ENCODE measurements at places on chromosomes 5 and 9.

DNA sequence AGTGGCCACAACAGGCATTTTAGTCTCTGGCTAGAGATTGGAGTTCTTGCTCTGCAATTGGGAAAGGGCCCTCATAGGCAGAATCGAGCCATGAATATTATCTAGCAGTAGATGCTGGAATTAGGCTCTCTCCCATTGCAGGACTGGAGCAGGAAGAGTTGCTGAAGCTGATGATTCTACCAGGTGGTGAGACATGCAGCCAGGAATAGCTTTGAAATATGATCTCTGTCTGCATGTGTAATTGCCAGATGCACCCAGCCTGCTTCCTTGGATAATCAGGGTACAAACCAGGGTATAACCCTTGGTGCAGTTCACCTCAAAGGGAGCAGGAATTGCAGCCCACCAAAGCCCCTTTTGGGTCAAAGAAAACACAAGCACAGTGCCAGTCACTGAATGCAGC, 211.4 kb upstream of the FTMT start:
- DNase-seq = no peak

DNA sequence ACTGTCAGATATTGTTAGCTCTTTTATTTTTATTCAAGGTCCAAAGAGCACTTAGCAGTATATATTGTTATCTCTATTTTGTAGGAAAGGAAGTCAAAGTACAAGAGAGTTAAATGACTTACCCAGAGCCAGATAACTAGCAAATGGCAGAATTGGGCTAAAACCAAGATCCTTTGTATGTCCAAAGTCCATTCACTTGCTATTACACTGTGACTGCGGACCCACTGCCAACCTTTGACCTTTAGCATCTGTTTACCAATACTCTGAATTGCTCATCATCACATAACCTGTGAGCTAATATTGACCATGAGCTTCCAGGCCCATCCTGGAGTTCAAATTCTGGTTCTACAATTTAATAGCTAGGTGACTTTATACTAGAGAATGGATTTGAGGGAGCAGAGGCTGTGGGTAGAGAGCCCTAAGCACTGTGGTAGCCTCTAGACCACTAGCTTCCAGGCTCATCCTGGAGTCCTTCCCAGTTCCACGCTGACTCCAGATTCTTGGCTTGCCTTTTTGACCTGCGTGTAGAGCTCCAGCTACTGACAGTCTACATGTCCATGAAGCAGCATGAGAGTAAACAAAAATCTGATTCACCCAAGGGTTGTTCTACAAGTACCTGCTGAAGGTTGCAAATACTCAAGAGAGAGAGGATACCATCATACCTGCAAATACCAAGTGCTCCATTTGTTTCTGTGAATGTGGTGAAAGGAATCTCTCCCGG, 424.0 kb downstream of the SH3GL2 start:
- DNase-seq = no peak

DNA sequence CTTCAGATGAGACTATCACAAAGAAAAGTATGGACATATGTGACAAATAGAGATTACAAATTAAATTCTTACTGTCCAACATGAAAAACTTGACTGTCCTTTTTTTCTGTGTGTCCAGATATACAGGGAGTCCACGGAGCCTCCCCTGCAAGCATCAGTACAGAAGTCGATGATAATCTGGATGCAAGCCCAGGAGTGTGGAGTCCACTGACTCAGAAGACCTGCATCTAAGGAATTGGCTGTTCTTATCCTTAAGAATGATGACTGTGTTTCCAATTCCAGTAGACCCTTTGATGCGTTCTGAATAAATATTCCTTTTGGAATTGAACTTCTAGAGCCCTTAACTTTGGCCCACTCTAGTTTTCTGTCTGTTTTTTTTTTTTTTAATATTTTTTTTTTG, 56.7 kb upstream of the TAF11L2 start:
- no peak for DNase-seq

DNA sequence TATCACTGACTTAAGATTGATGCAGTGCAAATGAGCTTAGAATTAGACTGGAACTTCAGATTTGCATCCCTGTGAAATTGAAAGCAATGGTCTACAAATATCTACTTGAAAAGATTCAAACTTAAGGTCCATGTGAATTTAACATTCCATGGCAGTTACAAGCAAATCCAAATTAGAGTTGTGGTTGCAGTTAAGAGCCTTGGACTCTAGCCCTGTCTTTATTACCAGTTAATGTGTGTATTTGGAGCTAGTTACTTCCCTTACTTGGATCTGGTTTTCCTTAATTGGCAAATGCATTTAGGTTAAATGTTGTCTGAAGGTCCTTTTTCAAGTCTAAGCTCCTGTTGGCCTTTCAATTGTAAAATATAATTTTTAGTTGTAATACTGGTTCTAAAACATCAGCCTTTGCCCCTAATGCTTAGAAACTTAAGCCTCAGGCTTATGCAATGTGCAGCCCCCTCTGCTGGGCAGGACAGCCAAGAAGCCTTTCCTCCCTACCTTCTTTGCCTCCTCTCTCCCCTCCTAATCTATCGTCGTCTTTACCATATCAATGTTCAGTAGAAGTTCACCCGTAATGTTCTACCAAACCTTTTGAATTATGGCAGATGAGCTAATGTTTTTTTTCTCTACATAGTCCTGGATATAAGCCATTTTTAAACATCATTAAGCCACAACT, 59.5 kb downstream of the ERMP1 start:
- no peak for DNase-seq

GRCh38 chr9:112744177-112744576, 6.4 kb upstream of the SNX30 start:
- no peak for DNase-seq

DNA sequence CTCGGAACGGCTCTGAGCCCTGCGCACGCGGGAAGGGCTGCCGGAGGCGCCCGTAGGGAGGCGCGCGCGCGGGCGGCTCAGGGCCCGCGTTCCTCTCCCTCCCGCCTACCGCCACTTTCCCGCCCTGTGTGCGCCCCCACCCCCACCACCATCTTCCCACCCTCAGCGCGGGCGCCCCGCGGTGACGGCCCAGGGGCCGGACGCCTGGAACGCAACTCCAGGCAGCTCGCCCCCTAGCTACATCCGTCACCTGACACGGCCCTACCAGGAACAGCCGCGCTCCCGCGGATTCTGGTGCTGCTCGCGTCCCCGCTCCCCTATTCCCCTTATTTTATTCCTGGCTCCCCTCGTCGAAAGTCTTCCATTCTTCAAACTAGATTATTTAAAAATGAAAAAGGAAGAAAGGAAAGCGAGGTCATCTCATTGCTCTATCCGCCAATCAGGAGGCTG, at the start of gene CDKN2B-AS1:
CDKN2B-AS1 (plus strand) TSS at position 236 of the 450 bp plus-strand sequence.
- DNase-seq = no peak

DNA sequence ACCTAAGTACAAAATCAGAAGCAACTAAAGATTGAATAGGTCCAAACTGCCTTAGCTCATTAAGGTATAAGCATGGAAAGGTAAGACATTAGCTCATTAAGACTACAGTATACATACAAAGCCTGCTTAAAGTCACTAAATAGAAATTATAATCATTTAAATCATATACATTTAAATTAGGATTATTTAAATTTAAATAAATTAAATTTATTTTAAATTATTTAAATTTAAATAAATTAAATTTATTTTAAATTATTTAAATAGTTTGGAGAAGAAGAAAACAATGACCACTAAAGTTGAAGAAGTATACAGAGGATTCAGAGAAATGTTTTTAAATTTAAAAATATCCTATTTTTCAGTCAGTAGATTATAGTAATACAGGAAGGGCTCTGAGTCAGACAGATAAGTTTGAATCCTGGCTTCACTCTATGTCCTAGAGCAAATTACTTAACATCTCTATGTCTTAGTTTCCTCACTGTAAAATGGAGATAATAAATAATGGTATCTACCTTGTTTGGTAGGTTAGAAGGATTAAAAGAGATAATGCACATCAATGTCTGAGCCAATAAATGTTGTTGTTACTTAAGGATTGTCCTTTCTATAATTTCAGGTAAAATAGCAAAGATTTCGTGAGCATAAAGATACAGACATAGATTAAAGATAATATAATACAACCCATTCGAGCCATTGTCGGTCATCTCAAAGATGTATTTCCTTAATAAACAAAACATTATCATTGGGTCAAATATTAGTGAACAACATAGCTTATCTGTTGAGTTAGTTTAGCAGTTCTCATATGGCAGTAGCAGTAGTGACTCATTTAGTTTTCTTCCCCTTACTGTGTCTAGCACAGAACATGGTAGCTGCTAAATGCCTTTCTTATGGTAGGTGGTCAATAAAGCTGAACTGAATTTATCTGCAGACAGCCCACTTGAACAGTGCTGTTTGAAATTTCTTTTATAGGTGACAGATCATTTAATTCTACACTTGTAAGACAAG, 100.6 kb downstream of the KIAA0825 start:
- DNase-seq = no peak

GRCh38 chr5:42423285-42424165, at the start of gene GHR:
Gene GHR, plus strand, starts transcription at chr5:42423439. Its CDS starts 142,436 bp downstream, at chr5:42565875.
- no peak for DNase-seq

DNA sequence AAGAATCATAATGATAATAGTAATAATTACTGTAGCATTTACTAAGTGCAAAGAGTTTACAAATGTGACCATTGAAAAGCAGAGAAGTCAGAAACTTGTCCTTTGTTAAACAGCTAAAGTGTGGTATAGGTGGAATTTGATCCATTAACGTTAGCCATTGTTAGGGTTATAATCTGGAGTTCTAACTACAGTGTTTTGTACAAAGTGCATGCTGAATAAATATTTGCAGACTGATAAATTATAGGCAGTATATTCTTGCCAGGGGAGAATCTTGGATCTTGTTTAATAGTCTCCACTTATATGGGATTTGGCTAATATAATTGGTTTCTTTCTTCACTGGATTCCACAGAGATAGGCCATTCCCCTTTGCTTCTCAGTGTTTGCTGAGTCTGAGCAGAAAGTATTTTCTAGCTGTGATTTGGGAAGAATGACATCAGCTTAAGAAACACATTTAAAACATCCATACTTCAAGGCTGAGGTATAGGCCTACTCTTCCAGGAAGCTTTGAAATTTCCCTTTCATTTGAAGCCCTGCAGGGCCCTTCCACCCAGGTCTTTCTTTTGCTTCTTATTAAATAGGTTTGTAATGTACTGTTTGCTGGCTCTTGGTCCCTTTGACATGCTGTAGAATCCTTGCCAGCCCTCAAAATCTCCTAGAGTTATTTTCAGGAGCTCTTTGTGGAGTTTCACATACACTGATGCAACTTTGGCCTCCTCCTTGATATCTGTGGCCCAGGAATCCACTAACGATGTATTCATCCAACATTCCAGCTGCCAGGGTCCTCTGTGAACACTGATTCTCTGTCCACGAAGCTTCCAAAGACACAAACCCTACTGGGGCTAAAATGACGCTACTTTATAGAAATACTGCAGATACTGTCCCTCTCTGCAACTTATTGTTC, 51.4 kb downstream of the ATP10B start:
- DNase-seq = no peak

GRCh38 chr5:109410389-109411148, 795 bp upstream of the PJA2 start:
- peak; percentile 9 for DNase-seq

- DNase-seq = no peak
Measured at GRCh38 chr5:62354028-62354874, 48.2 kb downstream of the KIF2A start.

DNA sequence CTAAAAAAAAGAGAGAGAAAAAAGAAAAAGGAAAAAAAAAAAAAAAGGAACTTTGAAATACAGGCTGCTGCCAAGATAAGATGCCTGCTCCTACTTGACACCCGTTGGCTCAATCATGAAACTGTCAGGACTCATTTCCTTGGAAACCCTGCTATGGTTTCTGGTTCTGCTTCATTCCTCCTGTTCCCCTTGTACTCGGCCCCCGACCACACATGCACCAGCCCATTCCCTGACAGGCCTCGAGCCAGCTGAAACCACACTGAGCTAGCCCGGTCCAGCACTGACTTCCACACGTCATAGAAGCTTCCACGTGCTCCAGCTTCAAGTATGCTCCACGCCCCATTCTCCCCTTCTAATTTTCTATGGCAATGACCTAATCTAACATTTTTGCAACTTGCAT, 93.2 kb downstream of the MYO10 start:
- no peak for DNase-seq

- DNase-seq = no peak
Measured at GRCh38 chr5:103424026-103424425, 138.6 kb downstream of the NUDT12 start.

DNA sequence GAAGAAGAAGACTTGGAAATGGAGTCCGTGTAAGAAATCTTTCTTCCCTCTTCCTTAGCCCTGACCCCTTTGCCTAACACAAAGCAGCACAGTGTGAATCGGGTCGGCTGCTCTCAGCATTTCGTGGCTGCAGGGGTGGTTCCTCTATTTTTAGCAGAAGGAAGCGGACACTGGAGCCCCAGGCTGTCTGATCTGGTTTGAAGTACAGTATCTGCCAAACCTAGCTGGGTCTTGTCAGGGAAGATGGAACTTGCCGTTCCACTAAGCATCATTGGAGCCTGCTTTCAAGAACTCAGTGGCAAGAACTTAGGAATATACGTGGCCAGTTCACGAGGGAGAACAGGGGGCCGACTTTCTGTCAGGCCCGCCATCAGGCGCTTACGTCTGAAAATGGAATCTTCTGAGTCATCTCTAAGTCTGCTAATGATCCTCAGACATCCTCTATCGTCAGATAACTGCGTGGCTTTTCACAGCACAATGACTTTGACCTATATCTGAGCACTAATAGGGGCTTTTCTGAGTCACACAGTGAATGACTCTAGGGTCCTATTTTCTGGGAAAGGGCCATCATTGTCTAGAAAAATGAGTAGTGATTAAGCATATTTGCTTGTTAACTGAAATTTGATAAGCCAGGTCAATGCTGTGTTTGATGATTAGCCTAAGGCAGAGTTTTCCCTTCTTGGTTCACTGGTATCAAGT, 43.3 kb upstream of the NCS1 start:
- peak; percentile 44 for DNase-seq

- DNase-seq = no peak
Measured at GRCh38 chr5:114387433-114387832, 25.6 kb downstream of the KCNN2 start.

DNA sequence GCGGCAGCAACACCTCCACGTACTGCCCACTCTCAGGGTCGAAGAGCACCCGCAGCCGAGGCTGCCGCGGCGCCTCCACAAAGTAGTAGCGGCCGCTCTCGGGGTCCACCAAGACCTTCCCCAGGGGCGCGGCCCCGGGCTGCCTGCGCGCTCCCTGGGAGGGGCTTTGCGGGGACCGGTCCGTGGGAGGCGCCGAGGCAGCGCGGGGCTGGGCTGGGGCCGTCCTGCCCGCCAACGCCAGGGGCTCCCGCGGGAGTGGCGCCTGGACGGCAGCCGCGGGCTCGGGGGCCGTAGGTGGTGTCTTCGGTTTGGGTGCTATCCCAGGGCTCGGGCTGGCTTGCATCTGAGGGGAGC, 2.6 kb upstream of the MZB1 start:
- no peak for DNase-seq

DNA sequence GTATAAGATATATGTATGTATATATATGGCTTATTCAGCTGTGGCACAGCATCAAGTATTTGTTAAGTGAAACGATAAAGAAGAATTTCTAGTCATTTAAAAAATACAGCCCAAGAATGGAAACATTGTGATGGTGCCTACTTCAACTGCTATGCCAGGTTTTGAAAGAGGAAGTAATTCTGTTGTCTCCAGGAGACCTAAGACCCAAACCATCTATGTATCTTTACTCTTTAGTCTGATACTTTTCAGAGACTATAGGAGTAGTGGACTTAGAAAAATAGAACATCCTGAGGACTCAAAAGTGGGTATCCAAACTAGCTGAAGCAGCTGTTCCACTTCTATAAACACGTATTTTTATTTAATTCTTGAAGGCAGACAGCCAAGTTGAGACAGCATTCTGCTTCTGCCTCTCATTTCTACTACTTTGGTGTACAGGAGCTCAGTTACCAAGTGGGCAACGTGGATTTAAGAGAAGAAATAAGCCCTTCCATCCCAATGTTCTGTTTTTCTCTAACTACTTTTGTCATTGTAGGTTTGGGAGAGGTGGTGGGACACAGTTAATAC, 110.7 kb downstream of the RPS23 start:
- no peak for DNase-seq

Data from stimulated activated CD8-positive, alpha-beta memory T cell treated with anti-CD3 and anti-CD28 coated beads, Interleukin-4, amount 100 ng/mL, for 1 hour (primary cell).